ENCODE measurements at places on chromosomes 4 and X. TPM values are rescaled to one million over a fixed set of nuclear protein-coding genes. Genes with fewer than 3 reads are reported as not detected.

CRMP1 gene
- 91.4 TPM for total RNA-seq

PRR32 gene
- total RNA-seq: not detected

- no peak for DNase-seq
Measured at GRCh38 chr4:90943311-90943710, 816.1 kb downstream of the CCSER1 start.

DNA sequence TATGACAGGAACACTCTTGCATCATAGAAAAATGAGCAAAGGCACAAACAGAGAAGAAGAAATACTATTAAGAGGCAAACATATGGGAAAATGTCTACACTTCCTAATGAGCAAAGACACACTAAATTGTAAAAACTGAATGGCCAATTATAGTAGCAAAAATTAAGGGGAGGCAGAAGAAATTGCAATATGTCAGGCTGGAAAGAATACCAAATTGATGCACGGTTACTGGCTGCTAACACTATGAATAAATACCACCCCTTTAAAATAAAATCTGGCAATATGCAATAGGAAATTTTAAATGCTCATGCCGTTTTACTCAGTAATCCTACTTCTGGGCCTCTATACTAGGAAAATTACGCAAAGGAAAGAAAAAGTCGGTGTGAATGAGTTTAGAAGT, 16.0 kb upstream of the PIN4 start:
- no peak for DNase-seq

CLNK gene
- not detected for total RNA-seq

ZNF718 gene
- 11.9 TPM for total RNA-seq
